ENCODE measurements at places on chromosomes 13 and 19.

- no peak for DNase-seq
Measured at GRCh38 chr13:99501848-99502301, 603 bp downstream of the TM9SF2 start.

GRCh38 chr19:35514282-35514809, 897 bp upstream of the DMKN start:
- no peak for DNase-seq

GRCh38 chr19:33604651-33605050, 17.1 kb upstream of the CHST8 start:
- no peak for DNase-seq

- no peak for DNase-seq
Measured at GRCh38 chr13:31413516-31413915, 213.7 kb downstream of the B3GLCT start.

DNA sequence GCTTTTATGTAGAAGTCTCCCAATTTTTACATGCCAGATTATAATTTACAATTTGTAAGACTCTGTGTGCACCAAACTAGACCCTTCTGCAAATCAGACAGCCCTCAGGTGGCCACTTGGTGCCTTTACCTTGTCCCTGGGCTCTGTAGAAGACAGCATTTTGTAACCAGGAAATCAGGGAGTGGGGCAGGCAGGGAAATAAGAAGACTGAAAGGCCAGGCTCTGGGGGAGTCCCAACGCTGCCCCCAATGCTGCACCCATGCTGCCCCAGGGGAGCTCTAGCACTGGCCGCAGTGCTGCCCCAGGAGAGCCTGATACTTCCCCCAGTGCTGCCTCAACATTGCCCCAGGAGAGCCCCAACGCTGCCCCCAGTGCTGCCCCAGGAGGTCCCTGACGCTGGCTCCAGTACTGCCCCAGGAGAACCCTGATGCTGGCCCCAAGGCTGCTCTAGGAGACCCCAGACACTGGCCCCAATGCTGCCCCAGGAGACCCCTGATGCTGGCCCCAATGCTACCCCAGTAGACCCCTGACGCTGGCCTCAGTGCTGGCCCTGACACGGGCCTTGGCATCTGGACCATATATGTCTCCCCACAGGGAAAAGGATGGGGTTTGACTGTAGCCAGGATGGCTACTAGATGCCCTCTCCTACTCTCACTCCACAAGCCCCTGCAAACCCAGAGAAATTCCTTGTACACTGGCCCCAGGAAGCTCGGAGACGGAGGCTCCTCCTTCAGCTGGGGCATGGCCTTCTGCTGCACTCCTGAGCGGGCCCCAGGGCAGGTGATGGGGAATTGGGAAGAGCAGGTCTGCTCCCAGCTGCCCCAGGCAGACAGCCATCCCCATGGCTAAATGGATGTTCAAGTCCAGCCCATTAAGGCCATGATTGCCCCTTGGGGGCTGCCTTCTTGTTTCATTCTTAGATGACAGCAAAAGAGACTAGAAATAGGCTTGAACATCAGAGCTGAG, 23.6 kb downstream of the VSTM2B start:
- DNase-seq: no peak

DNA sequence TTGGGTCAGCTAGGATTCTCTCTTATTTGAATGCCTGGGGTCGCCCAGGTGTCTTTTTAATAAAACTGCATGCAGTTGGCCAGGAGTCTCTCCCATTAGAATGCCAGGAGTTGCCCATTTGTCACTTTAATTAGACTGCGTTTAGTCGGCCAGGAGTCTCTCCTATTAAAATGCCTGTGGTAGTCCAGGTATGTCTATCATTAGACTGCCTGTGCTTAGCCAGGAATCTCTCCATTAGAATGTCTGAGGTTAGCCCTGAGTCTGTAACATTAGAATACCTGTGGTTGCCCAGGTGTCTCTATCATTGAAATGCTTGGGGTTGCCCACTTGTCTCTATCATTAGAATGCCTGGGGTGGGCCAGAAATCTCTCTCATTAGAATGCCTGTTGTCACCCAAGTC, 1470.9 kb downstream of the UQCRFS1 start:
- DNase-seq: no peak

DNA sequence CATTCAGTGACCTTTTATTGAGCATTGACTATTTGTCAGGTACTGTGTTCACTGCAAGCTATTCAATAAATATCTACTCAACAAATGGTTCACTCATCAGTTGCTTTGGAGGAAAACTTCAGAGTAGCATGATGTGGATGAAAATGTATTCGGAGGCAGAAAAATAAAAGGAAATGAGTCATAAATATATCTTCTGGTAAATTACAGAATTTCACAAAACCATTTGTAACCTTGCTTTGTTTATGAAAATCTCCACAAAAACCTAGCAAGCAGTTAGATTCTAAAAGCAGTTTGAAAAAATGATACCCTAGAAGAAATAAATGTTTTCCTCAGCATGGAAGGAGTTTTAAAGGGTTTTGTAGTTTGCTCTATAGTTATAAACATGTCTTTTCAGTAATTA, 399.6 kb downstream of the LMO7 start:
- no peak for DNase-seq

DNA sequence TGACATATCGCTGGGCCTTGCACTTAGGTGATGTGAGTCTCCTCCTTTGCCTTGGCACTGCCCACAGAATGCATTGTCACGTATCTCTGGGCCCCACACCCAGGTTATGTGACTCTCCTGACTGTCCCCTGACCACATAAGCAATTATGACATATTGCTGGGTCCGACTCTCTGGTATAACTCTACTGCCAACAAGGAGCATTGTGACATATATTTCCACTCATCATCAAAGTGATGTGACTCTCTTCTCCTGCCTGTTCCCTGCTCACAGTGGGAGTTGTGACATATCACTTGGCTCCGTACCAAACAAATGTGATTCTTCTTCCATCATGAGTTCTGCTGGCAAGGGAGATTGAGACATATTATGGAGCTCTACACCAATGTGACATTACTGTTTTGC, 15.4 kb upstream of the ZNF681 start:
- DNase-seq: no peak

GRCh38 chr13:39916330-39916729, 260.9 kb downstream of the COG6 start:
- DNase-seq: no peak

- DNase-seq: no peak
Measured at GRCh38 chr19:16363133-16363851, 38.7 kb downstream of the KLF2 start.

DNA sequence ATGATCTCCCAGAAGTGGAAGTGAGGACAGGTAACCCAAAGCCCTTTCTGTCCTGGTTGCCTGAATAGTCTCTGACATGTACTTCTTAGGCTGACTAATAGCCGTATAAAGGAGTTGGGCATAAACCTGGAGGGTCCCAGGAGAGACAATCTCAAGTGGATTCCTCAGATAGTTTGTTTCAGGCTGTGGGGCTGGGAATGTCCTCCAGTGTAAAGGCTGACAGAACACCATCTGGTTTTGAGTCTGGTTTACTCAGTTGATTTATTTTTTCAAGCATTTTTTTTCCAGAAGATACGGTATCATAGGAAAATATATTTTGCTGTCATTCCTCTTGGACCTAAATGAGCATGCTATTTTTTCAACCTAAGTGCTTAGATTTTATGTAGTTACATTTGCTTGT, 15.2 kb downstream of the HTR2A start:
- no peak for DNase-seq

- DNase-seq: no peak
Measured at GRCh38 chr19:47408156-47408938, 11.0 kb downstream of the MEIS3 start.

DNA sequence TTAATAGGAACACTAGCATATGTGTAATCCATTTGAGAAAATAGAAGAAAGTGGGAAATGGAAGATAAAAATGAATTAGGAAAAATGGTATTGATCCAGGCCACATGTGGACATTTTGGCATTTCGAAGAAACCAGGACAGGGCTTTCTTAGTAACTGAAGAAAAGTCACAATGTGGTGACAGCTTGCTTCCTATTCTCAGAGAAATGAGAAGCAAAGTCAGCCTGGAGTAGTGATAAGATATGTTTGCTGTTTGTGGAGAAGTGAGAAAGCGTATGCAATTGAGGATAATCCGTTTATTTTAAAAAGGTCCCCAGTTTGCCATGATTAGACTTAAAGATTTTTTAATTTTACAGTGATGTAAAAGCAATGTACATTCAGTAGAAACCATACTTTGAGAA, 127.9 kb downstream of the SLITRK6 start:
- no peak for DNase-seq

- no peak for DNase-seq
Measured at GRCh38 chr13:41500511-41500910, 43.2 kb downstream of the RGCC start.

GRCh38 chr19:54938906-54939305, 8.4 kb downstream of the NLRP7 start:
- no peak for DNase-seq

DNA sequence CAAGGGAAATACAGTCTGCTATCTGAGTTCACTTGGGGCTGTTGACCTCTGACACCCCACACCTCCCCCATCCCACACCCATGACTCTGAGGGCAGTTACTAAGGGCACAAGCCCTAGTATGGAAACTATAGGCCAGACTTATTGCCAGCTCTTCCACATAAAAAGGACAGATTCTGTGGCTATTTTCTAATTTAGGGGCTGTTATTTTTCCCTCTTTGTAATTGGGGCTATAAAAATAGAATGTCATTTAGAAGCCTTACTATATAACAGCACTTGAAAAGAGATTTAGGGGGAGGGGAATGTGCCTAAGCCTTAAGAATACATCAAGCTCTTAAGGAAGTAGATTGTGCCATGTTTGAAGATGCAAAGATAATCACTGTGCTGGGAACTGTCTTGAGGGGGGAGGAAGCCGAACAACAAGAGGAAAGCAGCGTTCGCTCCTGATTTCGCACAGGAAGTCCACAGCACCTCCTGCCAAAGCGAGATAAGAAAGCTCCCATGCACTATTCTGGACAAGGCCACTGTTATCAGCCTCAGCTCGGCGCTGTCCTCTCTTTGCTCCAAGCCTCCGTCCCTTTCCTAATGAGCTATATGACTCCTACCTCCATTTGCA, 86.6 kb downstream of the FLT1 start:
- DNase-seq: no peak

GRCh38 chr19:30276011-30276882, 95.9 kb upstream of the ZNF536 start:
- DNase-seq: no peak

DNA sequence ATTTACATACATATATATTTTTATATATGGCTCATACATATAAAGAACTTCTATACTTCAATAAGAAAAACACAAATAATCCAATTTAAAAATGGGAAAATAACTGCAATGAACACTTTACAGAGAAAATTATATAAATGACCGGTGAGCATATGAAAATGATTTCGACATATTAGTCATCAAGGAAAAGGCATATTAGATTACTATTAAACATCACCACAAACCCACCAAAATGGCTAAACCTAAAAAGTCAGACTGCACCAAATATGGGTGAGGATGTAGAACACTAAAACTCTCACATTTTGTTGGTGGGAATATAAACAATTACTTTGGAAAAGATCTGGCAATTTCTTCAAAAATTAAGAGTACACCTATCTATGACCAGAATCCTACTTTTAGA, 316.2 kb downstream of the ENOX1 start:
- no peak for DNase-seq

DNA sequence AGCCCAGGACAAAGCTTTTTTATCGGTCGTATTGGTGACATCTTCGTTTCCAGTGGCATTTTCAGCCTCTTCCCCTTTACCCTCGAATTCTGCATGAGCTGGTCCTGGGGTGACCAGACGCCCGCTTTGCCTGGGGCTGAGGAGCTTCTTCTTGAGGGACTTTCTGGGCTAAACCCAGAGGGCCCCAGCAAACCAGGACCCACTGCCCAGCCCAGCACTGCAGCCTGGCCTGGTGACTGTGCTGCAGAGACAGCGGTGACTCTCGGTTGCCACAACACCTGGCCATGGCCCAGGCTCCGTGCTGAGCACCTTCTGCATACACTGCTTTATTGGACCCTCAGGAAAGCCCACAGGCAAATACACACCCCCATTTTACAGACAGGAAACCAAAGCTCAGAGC, 21.0 kb downstream of the SPACA7 start:
- no peak for DNase-seq

- no peak for DNase-seq
Measured at GRCh38 chr19:38900202-38900629, 447 bp downstream of the NFKBIB start.

- no peak for DNase-seq
Measured at GRCh38 chr13:110353339-110353977, 46.4 kb downstream of the COL4A2 start.

DNA sequence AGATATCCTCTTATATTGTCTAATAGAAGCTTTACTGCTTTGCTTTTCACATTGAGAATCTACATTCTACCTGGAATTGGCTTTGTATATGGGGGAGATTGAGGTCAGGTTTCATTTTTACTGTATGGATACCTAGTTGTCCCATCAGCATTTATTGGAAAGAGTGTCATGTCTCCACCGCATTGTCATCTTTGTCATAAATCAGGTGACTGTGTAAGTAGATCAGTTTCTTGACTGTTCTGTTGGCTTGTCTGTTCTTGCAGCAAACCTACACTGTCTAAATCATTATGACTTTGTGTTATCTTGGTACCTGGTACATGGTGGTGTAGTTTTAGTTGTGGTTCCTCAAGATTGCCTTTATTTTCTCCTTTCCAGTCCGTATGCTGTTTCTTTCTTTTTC, 5.8 kb downstream of the URI1 start:
- DNase-seq: no peak

DNA sequence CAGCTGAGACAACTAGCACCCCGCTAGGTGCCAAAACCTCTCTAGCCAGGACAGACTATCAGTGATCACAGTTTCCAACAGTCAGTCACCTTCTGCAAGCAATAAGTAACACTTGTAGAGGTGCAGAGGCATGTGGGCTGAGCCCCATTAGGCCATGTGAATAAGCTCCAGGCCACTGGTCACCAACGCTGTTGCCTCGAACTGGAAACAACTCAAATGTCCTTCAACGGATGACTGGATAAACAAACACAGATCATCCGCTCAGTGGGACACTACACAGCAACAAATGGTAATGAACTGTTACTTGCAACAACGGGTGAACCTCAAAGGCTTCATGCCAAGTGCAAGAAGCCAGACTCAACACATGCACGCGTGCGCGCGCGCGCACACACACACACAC, 27.5 kb upstream of the TMEM160 start:
- no peak for DNase-seq

DNA sequence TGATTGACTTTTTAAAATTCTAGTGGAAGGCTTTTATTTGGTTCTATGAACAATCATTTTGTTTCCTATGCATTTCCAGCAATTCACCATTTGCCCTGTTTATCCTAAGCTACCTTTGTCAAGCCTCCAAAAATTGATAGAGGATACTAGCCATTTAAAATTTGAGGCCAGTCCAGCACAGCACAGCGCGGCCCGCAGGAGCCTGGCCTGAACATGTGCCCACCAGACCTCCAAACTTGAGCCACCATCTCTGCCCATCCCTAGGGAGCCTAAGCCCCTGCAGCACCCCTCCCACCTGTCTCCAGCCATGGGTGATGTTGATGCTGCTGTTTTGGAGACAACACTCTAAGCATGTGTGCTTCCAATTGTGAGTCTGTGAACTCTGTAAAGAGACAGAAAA, 57.5 kb downstream of the SPRYD7 start:
- DNase-seq: no peak

GRCh38 chr19:18869781-18870530, 26.0 kb downstream of the CERS1 start:
- no peak for DNase-seq
